CD8-positive, alpha-beta memory T cell (primary cell): ENCODE measurements at places on chromosomes 4 and X. TPM values are rescaled to one million over a fixed set of nuclear protein-coding genes. Genes with fewer than 3 reads are reported as not detected.

Gene ALB
- not detected for polyA plus RNA-seq

Gene WAS
- 33.5 TPM for polyA plus RNA-seq

Gene MAP7D2
- polyA plus RNA-seq = 0.12 TPM

Gene MTCP1
- polyA plus RNA-seq = 21.8 TPM

Gene CT47B1
- polyA plus RNA-seq = not detected
